ENCODE measurements at places on chromosomes 7 and 10.

DNA sequence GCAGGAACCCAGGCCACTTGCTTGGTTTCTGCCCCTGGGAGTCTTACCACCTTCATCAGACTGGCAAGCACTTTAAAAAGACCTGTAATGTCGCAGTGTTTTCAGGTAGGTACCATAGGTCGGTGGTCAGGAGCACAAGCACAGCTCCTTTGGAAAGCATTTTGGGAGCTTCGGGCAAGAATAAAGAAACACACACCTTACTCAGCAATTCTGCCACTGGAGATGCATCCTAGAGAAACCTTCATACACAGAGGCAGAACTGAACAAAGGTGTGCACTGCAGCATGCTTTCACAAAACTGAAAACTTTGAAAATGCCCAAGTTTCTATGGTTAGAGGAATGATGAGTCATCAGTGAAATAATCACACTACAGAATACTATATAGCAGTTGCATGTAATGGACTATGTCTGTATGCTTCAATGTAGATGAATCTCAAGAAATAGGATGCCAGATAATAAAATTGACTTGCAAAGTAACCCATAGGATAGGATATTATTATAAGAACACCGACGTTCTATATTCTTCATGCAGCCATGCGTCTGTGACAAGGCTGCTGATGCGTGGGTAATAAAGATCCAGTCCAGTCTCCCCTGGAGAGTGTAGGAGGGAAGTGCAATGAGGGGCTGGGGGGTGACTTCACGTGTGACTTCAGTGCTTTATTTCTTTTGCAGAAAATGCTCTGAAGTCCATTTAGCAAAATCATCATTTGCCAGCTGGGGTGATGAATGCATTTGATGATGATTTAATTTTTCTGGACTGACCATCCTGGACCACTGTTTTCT, 309.5 kb downstream of the WDR37 start:
- DNase-seq: no peak

DNA sequence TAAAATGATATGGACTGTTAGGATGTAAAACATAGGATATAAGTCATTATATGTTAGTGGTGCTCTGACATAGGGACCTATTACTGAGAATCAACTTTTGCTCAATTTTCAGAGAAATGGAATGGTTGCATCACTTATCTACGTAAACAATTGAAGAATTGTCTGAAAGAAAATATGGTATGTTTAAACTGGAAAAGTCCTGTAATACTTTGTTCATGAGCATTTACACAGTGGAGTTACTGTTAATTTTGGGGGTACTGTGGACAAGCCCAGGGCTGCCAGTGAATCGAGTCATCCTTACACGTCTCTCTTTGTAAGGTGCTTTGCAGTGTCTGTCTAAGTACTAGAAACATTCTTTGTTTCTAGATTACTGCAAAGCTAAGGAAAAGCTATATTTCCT, 152.0 kb downstream of the ZNF22 start:
- no peak for DNase-seq

- DNase-seq: no peak
These were observed 22.2 kb upstream of the CPXM2 start for GRCh38 chr10:123913688-123914268.

- DNase-seq: no peak
These were observed 194.5 kb downstream of the SDK1 start for GRCh38 chr7:3495530-3495929.

DNA sequence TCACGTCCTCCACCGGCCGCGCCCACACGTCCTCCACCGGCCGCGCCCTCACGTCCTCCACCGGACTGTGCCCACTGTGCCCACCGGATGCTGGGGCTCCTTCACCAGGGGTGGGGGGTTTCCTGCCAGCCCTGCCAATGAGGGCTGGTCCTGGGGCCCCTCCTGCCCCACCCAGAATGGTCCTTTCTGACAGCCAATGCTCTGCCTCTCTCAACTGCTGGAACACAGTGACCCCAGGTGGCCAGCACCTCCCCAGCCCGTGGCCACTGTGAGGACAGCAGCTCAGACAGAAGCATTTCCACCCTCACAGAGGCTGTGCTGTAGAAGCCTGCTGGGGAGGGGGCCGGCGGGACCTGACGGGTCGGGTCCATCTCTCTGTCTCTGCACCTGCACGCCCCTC, 90.1 kb upstream of the DNAAF5 start:
- DNase-seq: no peak

DNA sequence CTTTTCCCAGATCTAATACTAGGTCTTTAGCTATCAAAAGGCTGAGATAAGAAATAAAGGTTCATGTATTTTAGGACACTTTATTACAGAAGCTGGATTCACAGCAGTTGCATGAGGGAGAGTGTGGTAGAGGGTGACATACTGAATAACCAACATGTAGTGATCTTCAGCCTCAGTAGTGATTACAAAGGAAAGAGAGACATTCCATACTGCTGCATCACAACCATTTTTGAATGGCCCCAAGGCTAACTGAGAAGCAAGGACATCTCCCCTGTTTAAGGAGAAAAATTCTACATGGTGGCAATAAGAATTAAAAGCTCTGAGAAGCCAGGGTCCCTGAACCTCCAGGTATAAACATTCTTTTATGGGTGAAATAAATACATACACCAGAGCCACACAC, 35.3 kb downstream of the COG5 start:
- no peak for DNase-seq

DNA sequence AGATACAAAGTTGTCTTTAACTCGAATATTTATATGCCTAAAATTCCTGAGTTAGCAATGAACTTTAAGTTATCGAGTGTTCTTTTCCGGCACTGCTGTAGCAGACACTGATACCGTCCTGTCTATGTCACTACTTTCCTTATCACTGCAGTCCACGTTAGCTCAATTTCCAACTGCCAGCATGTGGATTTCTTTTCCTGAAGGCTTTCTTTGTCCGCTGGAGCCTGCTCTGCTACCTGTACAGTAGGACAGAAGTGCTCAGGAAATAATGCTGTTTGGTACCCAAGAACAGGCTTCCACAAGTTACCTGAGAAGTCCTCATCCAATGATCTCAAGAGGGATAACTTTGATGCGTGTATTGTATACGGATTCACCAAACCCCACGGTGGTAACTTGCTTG, 329.4 kb downstream of the NXPH1 start:
- no peak for DNase-seq

- DNase-seq: no peak
These were observed 35.8 kb downstream of the MINDY3 start for GRCh38 chr10:15824498-15824897.

GRCh38 chr7:136079934-136080333, 102.8 kb upstream of the MTPN start:
- no peak for DNase-seq

DNA sequence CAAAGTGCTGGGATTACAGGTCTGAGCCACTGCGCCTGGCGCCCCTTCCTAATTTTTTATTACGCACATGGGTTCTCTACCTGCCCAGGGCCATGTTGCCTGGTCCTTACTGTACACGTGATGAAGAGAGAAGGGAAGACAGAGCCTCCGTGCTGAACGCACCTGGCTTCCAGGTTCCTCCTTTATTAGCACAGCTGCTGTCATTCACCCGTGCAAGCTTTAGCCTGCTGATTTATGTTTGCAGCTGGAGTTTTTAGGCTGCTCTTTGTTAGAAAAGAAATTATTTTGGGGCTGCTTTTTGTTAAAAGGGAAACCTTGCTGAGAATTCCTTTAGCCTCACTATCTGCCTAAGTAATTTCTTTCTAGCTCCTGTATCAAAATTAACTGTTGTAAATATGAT, 417.0 kb downstream of the CALN1 start:
- DNase-seq: no peak

- DNase-seq: no peak
These were observed 168.3 kb upstream of the PPP1R3A start for GRCh38 chr7:114086914-114087652.

- DNase-seq: peak; percentile 27
These were observed at the start of gene SAMD9 for GRCh38 chr7:93117852-93118530. Gene SAMD9, minus strand, starts transcription at chr7:93117979. Its CDS starts 11,882 bp downstream, at chr7:93106097.

- no peak for DNase-seq
These were observed 111.2 kb downstream of the SEM1 start for GRCh38 chr7:96598421-96598820.

GRCh38 chr7:103445228-103446048, 569 bp downstream of the SLC26A5 start:
- no peak for DNase-seq

DNA sequence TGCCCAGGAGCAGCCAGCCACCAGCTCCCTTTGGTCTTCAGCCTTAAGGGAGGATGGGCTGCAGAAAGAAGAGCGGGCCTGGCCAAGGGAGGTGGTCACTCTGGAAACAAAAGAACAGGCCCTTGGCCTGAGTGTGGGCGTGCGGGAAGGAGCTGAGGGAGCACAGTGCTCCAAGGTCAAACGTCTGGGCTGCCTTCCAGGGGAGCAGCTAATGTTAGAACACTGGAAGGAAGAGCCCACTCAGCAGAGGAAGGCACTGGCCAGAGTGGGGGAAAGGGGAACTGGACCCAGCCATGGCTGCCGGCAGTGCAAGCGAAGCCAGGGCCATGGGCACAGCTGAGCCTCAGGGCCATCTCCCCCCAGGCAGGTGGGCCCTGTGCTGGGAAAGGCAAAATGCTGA, 42.7 kb downstream of the FAM53B start:
- DNase-seq: no peak

DNA sequence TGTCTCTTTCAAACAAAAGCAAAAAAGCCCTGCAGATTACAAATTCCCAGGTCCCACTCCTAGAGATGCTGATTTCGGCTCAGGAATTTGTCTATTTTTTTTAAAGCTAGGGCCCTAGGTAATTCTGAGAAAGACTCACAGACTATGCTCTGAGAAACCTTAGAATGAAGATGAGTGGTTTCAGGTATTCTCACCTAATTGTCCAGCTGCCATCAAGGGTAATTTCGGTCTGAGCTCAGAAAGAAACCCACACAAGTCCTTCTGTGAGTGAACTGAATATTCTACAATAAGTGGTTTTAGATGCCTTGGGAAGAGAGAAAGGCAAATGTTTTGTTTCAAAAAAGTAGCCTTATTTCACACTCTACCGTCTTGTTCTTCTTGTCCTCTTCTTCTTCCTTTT, 45.7 kb downstream of the DCLRE1A start:
- no peak for DNase-seq

DNA sequence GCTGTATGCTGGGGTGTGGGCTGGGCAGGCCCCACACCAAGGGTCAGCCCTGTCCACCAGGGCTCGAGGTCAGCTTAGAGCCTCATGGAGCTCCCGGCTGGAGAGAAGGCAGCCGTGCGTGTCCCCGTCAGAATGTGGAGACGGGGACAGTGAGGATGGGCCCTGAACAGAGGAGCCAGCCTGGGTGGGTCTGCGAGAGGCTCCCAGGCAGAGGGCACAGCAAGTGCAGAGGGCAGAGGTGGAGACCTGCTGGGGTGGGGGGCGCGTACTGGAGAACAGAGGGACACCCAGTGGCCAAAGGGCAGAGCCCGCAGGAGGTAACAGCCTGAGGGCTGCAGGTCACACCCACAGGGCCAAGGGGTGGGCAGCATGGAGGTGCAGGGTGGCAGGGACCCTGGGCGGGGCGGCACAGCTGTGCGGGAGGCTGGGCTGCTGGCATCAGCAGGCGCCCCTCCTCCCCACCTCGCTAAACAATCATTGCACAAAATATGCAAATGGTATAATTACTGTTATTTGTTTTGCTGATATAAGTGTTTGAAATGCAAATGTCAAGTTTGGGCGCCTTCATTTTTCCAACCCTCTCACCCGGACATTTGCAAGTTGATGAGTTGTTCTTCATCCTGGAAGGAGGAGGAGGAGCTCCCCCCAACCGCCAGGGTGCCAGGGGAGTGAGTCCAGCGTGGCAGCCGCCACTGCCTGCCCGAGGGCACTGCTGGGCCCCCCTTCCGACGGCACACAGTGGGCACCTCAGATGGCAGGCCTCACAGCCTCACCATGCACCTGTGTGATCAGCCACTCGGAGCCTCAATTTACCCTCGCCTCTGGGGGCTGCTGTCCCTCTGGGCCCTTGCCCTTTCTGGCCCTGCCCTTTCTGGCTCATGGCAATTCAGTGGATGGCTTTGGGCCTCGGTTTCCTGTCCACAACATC, 35.0 kb downstream of the ELFN1 start:
- no peak for DNase-seq

DNA sequence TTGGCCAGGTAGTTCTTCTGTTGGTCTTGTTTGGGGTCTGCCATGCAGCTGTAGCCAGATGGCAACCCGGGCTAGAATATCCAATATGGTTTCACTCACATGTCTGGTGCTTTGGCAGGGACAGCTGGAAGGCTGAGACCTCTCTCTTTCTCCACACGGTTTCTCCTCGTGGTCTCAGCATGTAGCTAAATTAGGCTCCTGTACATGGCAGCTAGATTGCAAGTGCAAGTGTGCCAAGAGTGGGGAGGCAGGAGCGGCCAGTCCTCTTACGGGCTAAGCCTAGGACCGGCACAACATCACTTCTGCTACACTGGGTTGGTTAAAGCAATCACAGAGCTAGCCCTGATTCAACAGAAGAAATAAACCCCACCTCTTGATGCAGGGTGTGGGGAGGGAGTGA, 9.3 kb upstream of the PDE1C start:
- DNase-seq: no peak

DNA sequence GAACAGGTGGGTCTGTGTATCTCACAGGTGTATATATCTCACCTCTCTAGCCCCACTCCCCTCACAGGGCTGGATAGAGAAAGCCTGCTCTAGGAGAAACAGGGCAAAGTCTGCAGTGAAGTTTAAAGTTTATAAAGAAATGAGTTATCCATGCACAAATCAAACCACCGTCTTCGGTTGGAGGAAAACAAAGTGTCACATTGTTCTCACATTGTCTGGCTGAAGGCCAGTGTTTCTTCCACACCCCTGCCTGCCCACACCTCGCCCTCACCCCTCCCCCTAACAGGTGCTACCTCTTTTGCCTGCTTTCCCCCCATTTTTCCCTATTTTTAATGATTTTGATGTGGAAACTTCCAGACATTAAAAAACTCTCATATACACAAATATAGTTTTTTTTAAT, 25.8 kb downstream of the AQP1 start:
- no peak for DNase-seq

DNA sequence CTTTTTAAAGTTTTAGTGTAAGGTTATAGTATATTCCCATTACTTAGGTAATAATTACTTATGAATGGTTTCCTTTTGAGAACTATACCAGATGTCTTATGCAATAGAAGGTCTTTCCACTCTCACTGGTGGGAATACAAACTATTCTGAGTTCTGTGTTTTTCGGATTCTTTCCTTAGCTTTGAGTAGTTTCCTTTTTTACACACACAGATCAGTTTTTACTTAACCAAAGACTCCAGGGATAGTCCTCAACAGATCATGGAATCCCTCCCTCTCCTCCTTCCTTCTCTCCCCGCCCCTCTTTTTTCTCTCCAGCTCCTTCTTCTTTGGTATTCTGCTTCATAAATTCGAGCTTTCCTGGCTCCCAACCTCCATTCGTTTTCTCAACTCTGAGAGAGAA, 13.3 kb downstream of the COPG2 start:
- DNase-seq: no peak

- DNase-seq: no peak
These were observed 6.1 kb downstream of the DLG5 start for GRCh38 chr10:77920495-77920894.

DNA sequence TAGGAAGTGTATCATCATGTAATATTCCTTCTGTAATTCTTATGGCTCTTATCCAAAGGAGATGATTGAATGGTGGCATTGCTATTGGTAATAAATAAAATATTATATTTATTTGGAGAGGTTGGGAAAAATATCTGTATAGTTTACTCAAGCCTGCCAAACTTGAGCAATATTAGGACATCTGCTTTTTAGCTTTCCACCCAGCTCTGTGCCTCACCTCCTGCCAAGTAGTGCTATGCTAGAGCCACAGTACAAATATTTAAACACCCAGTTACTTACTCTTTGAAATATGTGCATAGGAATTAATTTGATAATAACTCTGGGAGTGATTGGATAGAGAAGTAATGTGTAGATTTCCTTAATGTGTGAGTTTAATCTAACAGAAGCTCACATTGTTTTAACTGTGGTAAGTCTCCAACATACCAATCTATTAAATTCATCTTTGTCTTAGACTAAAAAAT, 129.2 kb downstream of the BBS9 start:
- DNase-seq: no peak

Data from glomerular endothelial cell (primary cell).